ENCODE measurements at places on chromosomes 4 and X.

- no peak for DNase-seq
These were observed 9.7 kb downstream of the PPEF2 start for GRCh38 chr4:75892508-75892907.

- DNase-seq: no peak
These were observed 288.4 kb downstream of the CRLF2 start for GRCh38 chrX:924017-924416.

- DNase-seq: no peak
These were observed 1002.5 kb upstream of the INTU start for GRCh38 chr4:126630230-126630629.

- DNase-seq: no peak
These were observed 149.0 kb downstream of the FAM13A start for GRCh38 chr4:88908003-88908402.

DNA sequence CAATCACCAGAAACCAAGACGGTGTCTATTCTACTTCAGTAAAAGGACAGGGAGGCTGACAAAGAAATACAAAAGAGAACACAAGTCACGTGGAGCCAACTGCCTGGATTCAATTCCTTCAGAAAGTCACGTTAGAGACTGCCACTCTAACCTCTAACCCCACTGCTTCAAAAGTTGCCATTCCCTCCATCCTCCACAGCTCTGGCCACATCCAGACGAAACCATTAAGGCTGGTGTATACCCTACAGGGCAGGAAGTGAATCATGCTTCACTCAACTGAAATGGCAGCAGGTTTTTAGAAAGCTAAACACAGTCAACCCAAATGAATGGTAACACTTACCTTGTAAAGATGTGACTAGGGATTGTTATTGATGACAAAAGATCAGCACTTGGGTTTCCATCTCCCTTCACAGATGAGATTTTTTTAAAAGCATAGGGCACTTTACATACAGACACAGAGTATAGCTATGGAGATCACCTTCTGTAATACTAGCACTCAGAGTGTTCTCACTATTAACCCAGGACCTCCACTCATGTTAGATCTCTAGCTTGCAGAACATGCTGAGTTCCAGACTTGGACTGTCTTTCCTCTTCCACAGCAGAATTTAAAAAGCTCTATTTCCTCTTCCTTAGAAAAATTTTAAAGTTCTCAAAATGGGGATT is 37.4 kb downstream of the MAML3 start:
- no peak for DNase-seq

- no peak for DNase-seq
These were observed 104.4 kb downstream of the STIM2 start for GRCh38 chr4:26964994-26965393.

- DNase-seq: no peak
These were observed 9.7 kb upstream of the RAB28 start for GRCh38 chr4:13493793-13494192.

- no peak for DNase-seq
These were observed 9.1 kb upstream of the S100G start for GRCh38 chrX:16640823-16641222.

DNA sequence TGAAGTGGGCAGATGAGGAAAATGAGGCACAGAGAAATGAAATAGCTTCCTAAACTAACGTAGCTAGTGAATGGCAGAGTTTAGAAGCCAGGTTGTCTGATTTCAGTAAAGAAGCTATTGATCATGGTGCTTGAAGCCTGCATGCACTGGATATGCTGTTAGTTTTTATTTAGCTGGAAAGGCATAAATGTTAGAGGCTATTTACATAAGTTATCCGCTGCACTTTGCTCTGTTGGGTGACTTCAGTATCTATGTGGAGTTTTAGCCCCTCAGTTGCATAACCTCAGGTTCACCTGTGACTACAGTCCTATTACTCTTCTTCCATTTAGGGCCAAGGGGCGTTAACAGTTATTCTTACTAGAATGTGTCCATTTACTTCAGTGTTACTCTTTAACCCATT is 522.4 kb upstream of the RPS6KA3 start:
- no peak for DNase-seq

DNA sequence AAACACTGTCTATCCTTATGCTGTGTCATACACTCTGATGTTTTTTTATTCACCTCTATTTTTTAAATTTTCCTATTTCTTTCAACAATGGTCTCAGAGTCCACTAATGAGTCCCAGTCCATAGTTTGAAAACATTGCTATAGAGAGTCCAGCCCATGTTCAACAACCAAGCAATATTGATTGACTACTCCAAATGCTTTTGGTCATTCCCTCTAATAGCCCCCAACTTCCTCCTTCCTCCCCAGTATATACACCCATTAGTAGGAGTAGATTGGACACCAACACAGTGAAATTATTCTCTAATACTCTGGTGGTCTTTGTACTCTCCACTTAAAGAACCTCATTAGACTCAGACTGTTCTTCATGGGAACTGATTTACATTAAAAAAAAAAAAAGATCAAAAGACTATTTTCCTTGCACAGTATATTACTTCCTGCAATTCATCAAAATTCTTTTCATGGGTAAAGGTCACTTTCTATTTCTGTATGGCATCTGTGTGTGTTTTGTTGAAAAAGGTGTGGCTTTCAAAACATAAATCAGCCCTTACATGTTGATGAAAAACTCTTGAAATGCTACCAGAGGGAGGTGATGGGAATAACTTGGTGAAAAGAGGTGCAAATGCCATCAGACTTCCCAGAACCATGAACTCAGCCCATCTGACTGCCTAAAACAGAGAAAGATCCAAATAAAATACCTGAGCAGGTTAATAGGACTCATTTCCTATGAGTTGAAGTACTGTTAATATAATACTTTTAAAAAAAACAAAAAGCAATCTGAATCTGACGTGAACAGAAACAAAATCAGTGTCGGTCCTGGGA is 250.3 kb upstream of the KLF3 start:
- no peak for DNase-seq

DNA sequence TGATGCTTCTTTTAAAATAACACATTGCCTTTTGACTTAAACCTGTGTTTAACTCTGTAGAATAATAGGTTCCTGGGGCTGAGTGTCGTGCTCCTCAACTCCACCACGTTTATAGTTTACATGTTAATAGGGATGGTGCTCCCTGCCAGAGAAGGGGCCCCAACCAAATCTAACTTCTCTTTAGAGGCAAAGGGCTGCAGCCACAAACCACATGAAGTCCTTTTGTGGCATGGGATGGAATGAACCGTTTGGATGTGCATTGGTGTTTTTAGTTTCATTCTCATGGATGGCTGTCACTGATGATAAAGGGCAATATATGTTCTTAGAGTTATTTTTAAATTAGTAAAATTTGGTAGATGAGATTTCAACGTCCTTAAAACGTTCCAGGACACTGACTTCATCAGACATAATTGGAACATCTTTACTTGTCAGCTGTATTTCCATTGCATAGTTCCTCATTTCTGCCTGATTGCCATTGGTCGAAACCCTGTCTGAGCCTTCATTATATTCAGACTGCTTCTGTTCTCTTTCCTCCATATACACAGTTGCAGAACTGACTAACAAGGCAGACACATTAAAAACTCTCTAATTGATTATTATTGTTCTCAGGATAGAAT is 60.4 kb upstream of the HPF1 start:
- DNase-seq: no peak

- no peak for DNase-seq
These were observed 38.5 kb upstream of the STPG2 start for GRCh38 chr4:98181809-98182208.

DNA sequence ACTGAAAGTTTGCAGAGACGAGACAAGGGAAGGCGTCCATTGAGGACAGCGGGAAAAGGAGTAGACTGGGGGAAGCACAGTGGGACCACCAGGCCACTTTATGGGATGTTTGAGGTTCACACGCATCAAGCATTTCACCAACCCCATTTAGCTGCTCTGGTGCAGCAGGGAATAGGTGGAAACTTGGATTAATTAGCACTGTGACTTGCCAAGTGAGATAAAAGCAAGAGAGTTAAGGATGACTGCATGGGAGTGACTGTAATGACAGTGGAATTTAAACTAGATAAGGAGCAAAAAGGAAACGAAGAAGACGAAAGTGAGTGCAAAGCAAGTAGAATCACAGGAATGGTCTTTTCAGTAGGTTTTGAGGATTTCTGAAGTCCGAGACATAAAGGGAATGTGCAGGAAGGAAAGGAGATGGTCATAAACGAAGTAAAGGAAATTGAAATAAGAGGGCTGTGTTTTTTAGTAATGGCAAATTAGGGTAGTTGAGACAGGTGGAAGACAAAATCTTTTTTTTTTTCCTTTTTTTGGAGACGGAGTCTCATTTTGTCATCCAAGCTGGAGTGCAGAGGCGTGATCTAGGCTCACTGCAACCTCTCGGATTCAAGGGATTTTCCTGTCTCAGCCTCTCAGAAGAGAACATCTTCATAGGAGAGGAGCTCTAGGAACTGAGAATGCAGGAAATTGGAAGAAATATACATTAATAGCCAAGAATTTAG is 119.0 kb upstream of the MAP9 start:
- no peak for DNase-seq

GRCh38 chrX:55118574-55118973 is 29.8 kb downstream of the PAGE2 start:
- no peak for DNase-seq

- DNase-seq: no peak
These were observed 32.7 kb downstream of the ACE2 start for GRCh38 chrX:15567886-15568616.

DNA sequence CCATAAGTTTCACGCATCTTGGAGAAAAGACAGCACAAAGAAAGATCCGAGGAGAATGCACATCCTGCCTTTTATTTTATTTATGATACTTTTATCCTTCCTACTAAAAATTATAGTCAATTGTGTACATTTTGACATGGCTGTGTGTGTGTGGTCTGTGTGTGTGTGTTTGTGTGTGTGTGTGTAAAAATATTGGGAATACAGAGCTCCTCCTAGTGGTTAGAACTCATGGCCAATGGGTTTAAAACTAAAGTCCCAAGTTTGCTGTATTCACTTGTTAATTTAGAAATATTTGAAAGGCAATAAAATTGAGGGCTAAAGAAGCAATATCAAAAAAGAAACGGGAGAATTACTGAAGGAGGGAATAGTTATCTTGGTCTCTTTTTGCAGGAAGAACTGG is 47.5 kb downstream of the NKX6-1 start:
- DNase-seq: no peak

DNA sequence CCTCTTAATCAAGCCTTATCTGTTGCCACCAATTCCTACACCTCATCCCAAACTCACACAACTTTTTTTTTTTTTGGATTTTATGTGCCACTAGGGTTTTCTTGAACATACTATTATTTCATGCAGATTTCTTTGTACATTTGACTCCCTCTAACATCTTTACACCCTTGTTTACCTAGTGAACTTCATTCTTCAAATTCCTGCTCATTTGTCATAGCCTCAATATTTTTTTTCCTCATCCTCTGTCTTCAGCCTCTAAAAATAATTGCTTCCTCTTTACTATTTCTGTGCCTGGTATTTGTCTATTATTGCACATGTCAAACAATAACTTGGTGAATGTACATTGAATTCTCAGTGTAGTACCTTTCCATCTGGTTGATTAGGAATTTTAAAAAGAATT is 22.0 kb downstream of the NBDY start:
- DNase-seq: no peak

GRCh38 chrX:101210630-101211029 is 9.0 kb upstream of the DRP2 start:
- no peak for DNase-seq

GRCh38 chr4:149512501-149512900 is 303.1 kb downstream of the IQCM start:
- no peak for DNase-seq

DNA sequence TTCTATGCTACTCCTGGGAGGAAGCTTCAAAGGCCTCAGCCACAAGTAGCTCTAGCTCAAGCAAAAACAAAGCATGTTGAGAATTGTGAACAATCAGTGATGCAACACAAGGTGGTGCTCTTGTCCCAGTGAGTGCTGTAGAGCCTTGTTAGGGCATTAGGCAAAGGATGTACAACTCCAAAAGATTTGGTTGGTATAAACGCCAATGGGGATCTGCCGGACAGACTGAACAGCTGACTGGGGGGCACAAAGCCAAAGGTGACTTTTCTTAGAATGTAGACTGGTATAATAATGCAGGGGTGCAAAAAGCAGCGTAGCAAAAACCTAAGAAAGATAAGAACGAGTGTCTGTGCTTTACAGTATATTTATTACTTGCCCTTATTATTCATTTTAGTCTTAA is 62.6 kb upstream of the ALB start:
- no peak for DNase-seq

- no peak for DNase-seq
These were observed 382.9 kb downstream of the RPA4 start for GRCh38 chrX:97266406-97267121.

GRCh38 chrX:19748896-19749680 is 138.3 kb downstream of the SH3KBP1 start:
- no peak for DNase-seq

DNA sequence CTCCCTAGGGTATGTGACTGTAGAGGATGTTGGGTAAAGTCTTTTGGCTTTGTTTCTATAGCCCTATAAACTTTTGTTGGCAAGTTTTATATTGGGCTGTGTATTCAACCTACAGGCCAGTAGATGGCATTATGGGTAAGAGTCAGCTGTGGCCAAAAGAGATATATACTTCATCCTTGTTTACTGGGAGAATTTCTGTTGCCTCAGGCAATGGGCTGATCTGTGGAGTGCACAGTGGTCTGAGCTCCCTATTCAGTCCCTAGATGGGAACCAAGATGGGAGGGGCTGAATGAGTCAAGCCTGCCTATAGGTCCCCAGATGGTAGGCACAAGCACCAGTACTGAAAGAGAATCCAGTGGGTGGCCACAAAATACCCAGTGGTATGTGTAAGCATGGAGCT is 580.6 kb downstream of the EPHA5 start:
- no peak for DNase-seq

DNA sequence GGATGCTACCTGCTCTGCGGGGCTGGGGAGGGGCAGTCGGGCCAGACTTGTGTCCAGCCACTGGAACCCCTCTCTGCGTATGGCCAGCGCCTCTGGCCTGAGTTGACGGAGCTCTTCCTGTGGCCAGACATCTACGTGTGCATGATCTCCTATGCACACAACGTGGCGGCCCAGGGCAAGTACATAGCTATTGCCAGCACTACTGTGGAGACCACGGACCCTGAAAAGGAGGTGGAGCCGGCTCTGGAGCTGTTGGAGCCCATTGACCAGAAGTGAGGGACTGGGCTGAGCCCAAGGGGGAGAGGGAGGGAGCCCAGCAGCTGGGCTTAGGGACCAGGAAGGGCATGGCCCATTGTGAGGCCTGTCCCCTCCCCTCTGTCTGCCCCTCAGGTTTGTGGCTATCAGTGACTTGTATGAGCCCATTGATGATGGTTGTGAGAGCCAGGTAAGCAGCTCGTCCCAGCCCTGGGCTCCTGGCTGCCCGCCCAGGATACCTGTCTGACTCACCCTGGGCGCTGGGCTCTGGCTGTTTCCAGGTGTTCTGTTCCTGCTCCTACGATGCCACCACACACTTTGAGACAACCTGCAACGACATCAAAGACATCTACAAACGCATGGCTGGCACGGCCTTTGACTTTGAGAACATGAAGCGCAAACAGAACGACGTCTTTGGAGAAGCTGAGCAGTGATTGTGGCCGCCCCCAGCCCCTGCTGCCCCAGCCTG is 1.8 kb upstream of the FAM50A start:
- no peak for DNase-seq

- DNase-seq: no peak
These were observed 112.5 kb upstream of the ZFP42 start for GRCh38 chr4:187883049-187883448.

Data from activated naive CD4-positive, alpha-beta T cell treated with Interleukin-2 at 50 U/mL for 16 hours (primary cell).